ENCODE measurements at places on chromosomes 4 and X. TPM values are rescaled to one million over a fixed set of nuclear protein-coding genes. Genes with fewer than 3 reads are reported as not detected.

HSFX3 gene
- total RNA-seq: not detected

GRCh38 chr4:164524789-164525188 is 229.1 kb upstream of the SMIM31 start:
- DNase-seq: no peak

DNA sequence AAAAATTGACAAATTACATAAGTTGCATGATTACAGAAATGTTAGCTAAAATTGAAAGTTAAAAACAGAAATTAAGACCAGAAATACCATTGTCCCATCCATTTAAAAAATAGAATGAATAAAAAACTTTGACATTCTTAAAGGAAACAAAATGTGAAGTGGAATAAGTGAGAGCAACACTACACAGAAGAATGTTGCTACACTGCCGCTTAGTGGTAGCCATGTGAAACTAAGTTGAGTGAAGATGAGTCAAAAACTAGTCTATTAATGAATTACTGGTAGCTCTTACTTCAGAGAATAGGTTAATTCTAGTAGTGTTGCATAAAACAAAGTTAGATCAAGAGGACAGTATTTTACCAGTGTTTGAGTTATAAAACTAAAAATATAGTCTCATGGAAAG is 571.0 kb upstream of the KLHL4 start:
- DNase-seq: no peak

DNA sequence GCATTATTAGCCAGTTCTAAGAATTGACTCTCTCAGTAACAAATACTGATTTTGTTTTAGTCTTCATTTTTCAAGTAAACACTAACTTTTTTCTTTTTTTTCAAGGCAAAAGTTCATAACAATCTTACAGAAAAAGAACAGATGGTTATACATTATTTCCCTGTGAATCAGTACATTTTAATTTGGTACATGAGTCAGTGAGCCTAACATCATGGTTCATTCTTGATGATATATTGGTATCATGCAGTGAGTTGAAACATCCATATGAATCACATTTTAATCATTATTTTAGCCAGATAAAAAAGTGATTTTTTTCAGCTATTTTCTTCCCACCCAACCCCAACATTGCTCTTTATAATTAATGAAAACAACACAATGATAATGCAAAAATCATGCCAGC is 184.3 kb upstream of the TACR3 start:
- no peak for DNase-seq

DNA sequence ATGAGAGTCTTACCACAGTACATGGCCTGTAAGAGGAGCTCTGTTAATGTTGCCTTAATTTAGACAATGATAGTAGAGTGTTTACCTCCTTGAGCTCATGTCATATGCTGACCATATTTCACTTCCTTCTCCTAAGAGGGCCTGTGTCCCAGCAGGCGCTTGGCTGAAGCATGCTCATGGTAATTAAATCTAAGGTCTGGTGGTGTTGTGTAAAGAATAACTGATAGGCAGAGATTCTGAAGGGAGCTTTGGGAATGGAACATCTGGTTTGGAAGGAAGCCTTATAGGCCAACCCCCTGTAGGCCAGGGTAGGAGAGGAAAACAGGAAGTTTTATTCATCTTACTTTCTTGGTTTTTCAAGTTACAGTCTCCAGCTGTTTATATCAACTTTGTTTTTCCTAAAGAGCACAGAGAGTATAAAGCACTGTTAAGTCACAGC is 300.2 kb downstream of the USP46 start:
- no peak for DNase-seq

DNA sequence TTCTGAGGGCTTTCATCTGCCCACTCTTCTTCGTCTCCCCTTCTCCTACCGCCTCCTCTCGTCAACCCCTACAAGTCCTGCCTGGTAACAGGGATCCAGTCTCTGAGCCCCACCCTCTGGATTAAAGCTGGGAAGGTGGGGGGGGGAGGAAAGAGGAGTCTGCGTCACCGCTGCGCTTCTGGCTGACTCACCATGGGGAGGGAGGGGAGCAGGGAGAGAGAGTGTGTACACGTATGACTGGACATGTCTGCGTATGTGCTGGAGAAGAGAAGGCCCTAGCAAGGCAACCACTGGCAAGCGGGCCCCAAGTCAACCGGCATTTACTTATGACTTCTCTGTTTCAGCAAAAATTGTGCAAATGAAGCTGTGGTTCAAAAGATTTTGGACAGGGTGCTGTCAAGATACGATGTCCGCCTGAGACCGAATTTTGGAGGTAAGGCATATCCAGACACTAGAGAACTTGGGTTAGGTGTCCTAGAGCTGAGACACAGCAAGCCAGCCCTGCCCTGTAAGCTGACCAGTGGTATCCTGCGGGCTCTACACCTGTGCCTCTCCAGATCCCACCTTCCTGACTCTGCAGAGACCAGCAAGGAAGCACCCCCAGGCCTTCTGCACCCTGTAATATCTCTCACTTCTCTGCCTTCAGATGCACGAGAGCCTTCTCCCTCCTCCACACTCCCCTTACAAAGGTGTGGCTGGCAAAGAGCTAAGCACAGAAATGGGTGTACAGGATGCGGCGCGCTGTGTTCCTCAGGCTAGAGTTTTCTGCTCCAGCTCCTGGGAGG is 2.5 kb downstream of the GABRQ start:
- no peak for DNase-seq

DNA sequence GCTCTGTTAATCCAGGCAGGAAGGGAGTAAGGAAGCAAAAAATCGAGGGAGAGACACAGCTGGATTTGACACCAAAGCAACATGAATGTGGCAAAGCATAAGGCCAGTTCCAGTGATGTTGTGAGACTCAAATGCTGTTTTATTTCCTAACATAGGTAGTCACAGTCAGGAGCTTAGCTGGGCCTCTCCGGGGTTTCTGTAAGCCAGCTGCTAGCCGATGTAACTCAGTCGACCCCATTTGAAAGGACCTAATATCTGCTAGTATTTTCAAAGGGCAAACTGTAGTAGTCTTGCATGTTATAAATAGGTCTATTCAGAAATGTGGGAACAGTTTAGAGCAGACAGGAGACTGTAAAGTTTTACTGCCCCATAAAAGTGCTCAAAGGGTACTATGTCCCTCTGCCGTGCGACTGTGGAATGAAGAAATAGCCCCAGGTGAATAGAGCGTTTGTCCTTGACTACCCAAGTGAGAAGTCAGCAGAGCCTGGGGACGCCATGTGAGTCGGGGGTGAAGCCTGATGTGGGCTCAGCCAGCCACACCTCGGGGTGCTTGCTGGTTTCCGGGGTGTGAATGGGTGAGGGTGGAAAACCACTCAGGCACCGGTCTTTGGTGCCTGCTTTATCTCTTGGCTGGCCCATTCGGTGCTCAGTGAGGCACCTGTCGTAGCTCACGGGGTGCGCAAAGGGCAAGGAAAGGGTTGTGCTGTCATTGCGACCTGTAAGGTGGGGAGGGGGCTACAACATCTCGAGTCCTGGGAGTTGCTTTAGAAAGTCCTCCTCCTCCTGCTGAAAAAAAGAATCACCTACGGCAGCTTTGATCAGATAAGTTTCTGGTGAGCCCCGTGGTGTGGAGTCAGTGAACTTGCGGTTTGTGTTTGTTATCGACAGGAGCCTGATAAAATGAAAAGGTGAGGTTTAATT is 745 bp downstream of the TRIM2 start:
- DNase-seq: no peak

DNA sequence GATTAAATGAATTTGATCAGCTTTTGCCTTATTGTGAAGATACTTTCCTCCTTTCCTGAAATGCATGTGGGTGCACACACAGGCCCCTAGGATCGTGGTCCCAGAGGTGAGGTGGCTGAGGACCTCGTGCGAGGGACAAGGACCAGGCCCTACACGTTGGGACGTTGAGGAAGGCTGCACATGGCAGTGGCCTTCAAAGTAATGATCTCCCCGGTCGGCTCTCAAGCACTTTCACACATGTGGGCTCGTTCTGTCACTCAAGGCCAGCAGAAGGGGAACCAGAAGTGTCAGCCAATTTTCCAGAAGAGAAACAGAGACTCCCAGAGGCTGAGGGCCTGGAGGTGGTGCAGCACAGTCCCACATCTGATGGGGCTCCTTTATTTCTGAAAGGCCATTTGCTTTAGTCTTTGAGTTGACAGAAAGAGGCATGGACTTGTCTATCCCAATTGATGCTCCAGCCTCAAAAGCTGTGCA is 196.8 kb downstream of the AFAP1 start:
- DNase-seq: no peak

SATL1 gene
- not detected for total RNA-seq
